Immature natural killer cell (primary cell): ENCODE measurements at places on chromosomes 4 and X. TPM values are rescaled to one million over a fixed set of nuclear protein-coding genes. Genes with fewer than 3 reads are reported as not detected.

FAM53A gene
- polyA plus RNA-seq = 0.38 TPM

ZNF630 gene
- polyA plus RNA-seq = 2.2 TPM

CDKN2AIP gene
- polyA plus RNA-seq = 28.8 TPM

ZNF185 gene
- 3.2 TPM for polyA plus RNA-seq

ZBTB49 gene
- 6.9 TPM for polyA plus RNA-seq

SLC10A3 gene
- polyA plus RNA-seq = 110 TPM

CHRDL1 gene
- not detected for polyA plus RNA-seq

NXF3 gene
- polyA plus RNA-seq = not detected

LRCH2 gene
- not detected for polyA plus RNA-seq

CENPVL3 gene
- not detected for polyA plus RNA-seq

TRPC3 gene
- 0.08 TPM for polyA plus RNA-seq

MTNR1A gene
- polyA plus RNA-seq = not detected

SMAD1 gene
- 1.3 TPM for polyA plus RNA-seq

DNA sequence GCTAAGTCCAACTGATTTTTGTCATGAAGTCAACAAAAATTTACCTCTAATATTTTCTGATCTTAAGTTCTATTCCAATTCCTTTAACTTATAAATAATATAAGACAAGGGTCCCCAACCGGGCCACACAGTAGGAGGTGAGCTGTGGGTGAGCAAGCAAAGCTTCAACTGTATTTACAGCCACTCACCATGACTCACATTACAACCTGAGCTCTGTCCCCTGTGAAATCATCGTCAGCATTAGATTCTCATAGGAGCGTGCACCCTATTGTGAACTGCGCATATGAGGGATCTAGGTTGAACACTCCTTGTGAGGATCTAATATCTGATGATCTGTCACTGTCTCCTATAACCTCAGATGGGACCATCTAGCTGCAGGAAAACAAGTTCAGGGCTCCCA is 227.4 kb downstream of the MAPK10 start:
- no peak for DNase-seq

GRCh38 chr4:31086756-31087330 is 366.7 kb downstream of the PCDH7 start:
- no peak for DNase-seq

GRCh38 chrX:76172325-76172893 is 453 bp upstream of the PBDC1 start:
- DNase-seq = peak; percentile 3

DNA sequence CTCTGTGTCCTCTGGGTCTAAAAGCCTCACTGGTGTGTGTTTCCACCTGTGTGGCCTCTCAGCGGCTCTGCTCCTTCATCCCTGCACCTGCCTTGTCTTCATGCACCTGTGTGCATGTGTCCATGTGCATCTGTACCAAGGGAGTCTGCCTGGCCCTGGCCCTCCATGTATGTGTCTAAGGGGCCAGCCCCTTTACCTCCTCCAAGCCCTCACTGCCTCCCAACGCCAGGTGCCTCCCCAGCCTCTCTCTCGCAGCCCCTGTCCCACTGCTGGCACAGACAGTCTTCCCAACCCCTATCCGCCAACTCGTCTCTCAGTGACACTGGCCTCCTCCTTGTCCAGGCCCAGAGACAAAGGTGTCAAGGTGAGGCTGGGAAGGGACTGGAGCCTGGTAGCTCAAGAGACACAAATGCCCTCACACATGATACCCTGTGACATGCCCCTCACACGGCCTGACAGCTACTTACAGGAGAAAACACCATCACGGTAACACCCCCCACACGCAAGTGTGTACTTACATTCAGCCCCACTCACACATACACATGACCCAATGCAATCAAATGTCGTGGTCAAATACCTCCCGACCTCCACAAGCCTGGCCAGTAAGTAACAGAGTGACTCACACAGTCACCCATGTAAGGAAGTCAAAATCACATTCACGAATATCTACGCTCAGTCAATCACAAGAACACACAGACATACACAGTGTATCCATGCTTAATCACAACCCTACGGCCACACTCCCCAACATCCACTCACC is 11.4 kb downstream of the L1CAM start:
- DNase-seq = no peak

DNA sequence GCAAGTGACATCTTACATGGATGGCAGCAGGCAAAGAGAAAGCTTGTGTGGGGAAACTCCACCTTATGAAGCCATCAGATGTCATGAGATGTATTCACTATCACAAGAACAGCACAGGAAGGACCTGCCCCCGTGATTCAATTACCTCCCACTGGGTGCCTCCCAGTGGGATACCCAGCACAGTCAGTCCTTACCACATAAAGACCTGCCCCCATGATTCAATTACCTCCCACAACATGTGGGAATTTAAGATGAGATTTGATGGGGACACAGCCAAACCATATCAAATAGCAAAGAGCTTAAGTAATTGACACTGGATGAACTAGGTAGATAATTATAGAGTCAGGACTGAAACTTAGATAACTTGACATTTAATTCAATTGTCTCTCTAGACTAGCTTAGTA is 85.6 kb downstream of the SLIT2 start:
- DNase-seq = no peak

DNA sequence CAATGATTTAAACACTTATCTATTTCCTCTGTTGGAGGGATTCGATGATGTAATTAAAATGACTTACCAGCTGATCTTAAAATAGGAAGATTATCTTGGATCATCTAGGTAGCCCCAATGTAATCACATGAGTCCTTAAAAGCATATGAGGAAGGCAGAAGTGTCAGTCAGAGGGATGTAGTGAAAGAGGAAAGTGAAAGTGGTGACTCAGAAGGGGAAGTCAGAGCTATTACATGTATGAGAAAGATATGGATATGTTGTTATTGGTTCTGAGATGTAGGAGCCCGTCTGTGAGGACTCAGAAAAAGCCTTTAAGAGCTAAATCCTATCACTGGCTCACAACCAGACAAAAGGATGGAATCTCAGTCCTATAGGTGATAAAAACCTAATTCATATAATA is 456.4 kb downstream of the DACH2 start:
- no peak for DNase-seq

- no peak for DNase-seq
Measured at GRCh38 chr4:123893011-123893981, 496.7 kb downstream of the SPRY1 start.

GRCh38 chr4:13674971-13675370 is 47.4 kb upstream of the BOD1L1 start:
- DNase-seq = no peak

DNA sequence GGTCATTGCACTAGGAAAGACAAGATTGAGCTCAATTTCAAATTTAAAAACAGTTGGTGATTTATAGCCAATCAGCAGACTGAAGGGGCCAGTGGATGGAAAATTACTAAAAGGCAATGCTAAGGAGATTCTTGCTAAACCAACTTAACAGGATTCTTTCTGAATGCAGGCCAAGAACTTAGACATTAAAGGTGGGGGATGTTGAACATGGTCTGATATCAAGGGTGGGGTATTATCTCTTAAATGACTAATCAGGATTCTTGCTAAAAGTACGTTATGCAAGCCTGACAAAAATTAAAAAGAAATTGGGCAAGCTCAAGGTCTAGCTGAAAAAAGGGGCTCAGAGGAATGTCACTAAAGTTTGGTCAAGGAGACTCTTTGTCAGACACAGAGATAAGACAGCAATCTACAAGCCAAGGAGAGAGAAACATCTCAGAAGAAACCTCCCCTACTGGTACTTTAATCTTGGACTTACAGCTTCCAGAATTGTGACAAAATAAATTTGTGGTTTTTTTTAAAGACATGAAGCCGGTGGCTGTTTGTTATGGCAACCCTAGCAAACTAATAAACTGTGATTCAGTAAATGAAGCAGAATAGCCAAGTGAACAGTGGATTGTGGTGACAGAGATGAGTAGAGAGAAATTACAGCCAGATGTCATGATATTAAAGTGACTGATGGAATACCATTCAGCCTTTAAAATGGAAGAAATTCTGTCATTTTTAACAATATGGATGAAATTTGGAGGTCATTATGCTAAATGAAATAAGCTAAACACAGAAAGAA is 120.3 kb upstream of the KLHL4 start:
- no peak for DNase-seq

GRCh38 chr4:103144926-103145325 is 45.3 kb upstream of the BDH2 start:
- no peak for DNase-seq

DNA sequence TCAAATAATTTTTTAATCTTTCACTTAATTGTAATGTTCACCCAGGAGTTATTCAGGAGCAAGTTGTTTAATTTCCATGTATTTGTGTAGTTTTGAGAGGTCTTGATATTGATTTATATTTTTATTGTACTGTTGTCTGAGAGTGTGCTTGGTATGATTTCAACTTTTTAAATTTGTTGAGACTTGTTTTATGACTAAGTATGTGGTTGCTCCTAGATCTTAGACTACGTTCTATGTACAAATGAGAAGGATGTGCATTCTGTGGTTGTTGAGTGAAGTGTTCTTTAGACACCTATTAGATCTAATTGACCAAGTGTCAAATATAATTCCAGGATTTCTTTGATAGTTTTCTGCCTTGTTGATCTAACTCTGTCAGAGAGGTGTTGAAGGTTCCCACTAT is 353.3 kb upstream of the GNPDA2 start:
- DNase-seq = no peak

DNA sequence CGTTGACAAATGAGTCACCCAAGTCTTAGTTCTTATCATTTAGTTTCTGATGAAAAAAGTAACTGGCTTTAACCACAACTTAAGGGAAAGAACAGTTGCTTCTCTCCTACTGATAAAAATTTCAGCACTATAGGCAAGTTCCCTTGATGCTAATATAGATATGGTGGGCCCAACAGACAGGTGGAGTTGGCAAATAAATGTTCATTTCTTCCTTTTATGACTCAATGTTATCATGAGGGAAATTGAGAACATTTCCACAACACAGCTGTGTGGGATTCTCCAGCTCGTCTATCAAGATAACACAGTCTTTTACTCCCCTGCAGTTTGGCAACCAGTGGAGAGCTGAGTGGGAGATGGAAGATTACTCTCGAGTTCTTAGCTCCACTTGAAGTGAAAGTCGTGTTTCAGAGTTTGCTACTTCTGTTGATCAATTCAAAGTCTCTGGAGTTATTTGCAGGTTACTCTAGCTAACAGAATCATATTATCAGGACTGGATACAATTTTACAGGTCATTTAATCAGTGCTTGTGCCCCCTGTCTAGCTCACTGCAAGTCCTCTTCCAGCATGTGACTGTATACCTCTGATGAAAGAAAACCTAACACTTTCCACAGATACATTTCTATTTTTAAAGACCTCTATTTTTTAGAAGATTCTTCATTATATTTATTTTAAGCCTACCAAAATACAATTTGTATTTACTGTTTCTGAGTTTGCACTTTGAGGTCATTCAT is 270.6 kb upstream of the GK2 start:
- DNase-seq = no peak

DNA sequence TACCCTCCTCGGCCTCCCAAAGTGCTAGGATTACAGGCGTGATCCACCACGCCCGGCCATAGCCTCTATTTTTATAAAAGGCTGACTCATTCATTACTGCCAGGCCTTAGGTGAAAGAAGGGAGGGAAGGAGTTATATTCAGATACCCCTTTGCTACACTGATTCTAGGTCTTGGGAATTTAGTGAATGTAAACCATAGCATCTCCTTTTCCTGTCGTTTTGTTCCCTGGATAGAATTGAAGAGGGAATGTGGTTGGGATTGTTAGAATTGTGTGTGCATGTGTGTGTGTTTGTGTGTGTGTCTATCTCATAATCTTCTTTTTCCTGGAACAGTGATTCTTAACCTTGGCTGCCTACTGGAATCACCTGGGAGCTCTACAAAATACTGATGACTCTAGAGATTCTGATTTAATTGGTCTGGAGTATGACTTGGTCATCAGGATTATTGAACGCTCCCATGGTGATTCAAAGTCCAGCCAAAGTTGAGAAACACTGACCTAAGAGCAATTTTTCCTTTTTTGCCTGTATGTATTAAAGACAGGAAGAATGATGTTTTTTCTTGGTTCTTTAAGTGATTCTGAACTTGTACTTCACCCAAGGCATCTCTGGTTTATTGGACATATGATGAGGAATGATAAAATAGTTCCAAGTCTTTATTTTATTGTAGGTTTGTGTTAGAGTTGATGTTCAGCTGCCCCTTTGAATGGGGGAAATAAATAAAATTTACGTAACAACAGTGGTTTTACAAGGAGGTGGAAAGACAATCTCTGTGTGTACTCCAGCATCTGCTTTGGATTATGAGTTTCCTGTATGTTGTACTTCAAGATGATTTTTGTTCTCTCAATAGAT is 37.0 kb downstream of the NAP1L5 start:
- no peak for DNase-seq

DNA sequence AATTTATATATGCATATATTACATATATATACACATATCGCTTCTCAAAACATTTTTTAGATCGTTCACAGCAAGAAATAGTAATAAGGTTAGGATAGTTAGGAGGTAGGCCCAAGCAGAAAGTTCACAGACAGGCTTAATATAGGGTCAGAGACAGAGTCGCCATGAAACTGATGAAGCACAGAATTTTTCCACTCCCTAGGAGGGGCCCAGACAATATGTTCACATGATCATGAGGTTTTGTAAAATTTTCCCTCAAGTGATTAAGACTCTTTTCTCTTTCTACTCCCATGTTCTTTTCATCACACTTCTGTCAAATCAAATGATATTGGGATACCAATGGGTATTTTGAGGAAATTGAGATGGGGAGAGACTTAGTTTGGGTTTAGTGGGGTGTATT is 5.2 kb upstream of the ENAM start:
- no peak for DNase-seq

GRCh38 chr4:41427931-41428600 is 109.9 kb upstream of the LIMCH1 start:
- no peak for DNase-seq
